ENCODE measurements at places on chromosomes 6 and 20. TPM values are rescaled to one million over a fixed set of nuclear protein-coding genes. Genes with fewer than 3 reads are reported as not detected.

The TFAP2D gene
- total RNA-seq: not detected

The FNDC1 gene
- total RNA-seq: 16.2 TPM

The CPNE5 gene
- 14.2 TPM for total RNA-seq

The NFATC2 gene
- total RNA-seq: 4.3 TPM

All from metanephros (tissue), 2 donors.